ENCODE measurements at places on chromosomes 5 and 9.
A peak's percentile ranks its signal among the peaks of the same experiment; 100 is the strongest.

- no peak for DNase-seq
These were observed 32.1 kb downstream of the PRUNE2 start for GRCh38 chr9:76873821-76874220.

DNA sequence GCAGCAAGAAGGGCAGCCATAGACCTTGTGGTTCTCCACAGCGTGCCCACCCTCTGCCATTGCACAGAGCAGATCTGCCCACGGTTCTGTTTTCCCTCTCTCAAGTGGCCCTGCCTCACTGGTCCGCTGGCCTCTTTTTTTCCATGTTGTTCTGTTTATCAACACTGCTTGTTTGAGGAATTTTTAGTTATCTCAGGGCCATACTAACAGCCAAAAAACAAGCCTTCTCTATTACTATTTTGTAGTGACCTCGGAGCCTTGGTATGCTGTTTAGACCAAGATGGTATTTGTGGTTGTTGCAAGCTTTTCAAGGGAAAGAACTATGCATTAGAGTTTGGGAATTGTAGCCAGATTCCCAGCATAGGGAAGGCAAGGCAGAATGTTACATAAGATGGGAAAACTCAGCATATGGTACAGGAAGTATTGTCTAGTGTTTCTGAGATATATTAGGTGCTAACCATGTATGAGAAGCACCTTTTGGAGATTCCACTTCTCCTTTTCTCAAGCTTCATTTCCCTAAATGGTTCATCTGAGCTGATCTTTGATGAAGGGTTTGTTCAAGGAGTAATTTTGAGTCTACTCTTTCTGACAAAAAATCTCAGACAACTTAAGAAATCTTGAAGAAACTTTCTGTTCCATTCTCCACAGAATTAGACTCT lies 54.3 kb downstream of the NUP214 start:
- peak; percentile 90 for DNase-seq

GRCh38 chr9:9182431-9182830 lies 1382.9 kb upstream of the DMAC1 start:
- no peak for DNase-seq

- DNase-seq = peak; percentile 45
These were observed 31.5 kb upstream of the ADRB2 start for GRCh38 chr5:148794729-148795561.

- DNase-seq = no peak
These were observed 213.7 kb downstream of the TLR4 start for GRCh38 chr9:117917873-117918272.

DNA sequence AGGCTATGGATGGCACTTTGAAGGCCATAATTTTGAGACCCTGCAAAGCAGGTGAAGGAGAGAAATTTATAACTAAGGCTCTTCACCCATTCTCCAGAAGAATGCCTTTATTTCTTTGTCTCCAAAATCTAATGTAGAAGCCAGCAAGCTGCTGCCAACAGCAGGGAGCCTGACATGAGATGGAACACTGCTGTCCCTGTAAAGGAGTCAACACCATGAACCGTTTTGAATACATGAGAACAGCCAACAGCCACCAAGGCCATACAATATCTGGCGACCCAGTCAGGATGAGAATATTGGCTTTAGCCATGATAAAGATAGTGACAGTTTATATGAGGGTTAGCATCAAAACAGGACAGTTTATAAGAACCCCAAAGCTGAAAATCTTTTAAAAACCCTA lies 121.2 kb upstream of the LIFR start:
- DNase-seq = no peak

DNA sequence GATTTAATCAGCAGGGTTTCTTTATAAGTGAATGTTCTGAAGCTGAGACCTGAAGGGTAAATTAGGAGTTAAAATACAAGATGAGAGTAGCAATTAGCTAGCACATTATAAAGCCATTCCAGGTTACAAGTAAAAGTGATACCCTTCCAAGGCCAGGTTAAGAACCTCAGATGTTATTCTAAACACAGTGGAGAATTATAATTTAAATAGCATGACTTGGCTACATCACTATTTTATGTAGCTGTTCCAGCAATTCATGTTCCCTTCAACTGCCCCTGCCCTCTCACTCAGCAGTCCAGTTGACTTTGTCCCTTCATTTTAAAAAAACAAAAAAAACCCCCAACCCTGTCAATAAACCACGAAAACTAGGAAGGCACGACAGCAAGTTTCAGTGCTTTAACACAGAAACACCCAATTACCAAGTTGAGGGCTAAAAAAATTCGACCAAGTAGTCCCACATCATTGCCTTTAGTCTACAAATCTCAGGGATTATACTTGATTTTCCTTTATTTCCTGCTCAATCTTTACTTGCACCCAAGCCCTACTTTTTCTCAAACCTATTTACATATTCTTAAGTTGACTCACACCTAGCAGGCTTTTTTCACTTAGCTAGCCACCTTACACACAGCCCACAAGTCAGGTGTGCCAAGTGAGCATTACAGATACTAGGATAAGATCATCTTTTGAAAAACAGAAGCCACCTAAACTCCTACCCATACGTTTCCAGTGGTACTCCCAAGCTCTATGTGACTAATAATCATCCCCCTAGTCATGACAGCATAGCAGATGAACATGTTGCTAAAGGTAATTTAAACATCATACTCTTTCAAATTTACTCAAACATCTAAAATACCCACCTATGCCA lies 3.4 kb downstream of the RPL37 start:
- no peak for DNase-seq

- no peak for DNase-seq
These were observed 45.1 kb upstream of the UGCG start for GRCh38 chr9:111851553-111851952.
